GF-D8 (cell line): ENCODE measurements at places on chromosomes 5 and 9.

GRCh38 chr5:73946919-73947602, 321.1 kb downstream of the ARHGEF28 start:
- DNase-seq = no peak

DNA sequence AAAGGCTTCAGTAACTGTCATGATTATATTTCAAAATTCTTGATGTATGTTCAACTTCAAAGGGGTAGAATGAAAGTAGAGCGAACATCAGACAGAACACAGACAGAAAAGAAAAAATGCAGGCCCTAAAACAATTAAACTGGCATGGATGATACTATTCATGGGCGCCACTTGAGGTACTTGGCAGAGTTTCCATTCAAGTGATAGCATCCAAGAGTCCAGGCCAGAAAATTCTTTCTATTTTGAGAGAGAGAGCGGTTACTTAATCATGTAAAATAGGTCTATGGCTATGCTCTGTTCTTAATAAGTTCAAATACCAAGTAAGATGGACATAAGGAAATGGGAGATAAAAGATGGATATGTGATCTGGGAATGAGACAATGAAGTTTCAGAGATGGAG, 21.4 kb upstream of the PRR16 start:
- no peak for DNase-seq

- no peak for DNase-seq
These were observed 63.1 kb upstream of the COX7C start for GRCh38 chr5:86554638-86555037.

GRCh38 chr5:67795781-67796477, 419.6 kb upstream of the PIK3R1 start:
- no peak for DNase-seq

DNA sequence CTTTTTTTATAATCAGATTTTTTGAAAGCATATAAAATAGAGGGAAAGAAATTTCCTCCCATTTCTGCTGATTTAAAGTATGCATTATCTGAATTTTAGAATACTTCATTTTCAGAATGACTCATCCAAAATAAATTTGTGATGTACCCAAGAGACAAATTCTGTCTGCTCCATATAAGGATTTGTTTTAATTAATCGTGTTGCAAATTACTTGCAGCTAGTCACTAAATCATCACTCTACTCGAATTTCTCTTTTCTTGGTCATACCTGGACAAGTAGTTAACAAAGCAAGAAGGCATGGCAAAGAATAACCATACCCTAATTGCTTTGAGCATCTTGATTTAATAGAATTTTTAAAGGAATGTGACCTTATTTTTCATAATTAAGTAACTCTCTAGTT, 284.1 kb upstream of the GRAMD2B start:
- DNase-seq = no peak

- no peak for DNase-seq
These were observed 1263.2 kb upstream of the CDH6 start for GRCh38 chr5:29930316-29930715.

- no peak for DNase-seq
These were observed 74.6 kb downstream of the FEM1C start for GRCh38 chr5:115469904-115470516.

DNA sequence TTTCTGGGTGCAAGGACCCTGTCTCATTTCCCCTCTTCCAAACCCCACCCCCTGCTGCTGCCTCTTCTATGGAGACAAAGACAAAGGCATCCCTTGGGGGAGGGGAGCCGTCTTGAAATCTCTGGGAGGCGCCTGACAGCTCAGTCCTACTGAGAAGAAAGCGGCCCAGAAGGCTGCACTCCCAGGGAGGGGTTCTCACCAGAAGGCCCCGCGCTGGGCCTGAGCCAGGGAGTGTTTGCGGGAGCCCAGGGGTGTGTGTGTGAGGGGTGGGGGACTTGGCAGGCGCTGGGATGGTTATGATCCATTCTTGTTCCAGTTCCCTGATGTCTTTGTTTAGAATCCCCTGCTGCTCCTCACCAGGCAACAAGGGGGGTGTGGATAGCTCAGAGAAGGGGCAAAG, 45.7 kb upstream of the ALDH1B1 start:
- no peak for DNase-seq

DNA sequence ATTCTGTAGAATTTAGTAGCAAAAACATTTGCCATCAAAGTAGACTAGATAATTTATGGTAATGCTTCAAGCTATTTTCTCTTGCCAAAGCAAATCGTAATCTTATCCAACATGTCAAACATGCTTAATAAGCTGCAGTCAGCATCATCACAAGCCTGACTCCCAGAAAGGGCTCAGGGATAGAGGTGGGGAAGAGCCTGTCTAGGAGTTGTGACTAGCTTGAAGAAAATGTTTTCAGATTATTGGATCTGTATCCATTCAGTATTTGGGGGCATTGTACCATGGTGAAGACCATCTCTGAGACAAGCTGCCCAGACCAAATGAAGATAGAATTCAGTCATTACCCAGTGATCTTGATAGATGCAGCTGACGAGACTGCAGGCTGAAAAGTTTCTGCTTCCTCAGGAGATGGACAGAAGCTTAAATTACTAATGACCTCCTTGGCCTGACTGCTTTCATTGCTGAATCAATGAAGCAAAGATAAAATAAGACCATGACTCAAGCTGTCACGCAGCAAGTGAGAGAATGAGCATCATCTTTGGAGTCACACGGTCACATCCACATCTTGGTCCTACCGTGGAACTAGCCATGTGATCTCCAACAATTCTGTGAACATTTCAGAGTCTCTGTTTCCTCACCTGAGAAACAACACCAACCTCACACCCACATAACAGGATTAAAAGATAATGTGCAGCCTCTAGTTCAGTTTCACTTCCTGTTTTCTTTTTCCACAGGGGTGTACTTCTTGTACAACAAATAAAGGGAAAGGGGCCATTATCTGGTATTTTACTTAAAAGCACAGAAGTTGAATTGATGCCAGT, 9.4 kb downstream of the ERAP2 start:
- no peak for DNase-seq

DNA sequence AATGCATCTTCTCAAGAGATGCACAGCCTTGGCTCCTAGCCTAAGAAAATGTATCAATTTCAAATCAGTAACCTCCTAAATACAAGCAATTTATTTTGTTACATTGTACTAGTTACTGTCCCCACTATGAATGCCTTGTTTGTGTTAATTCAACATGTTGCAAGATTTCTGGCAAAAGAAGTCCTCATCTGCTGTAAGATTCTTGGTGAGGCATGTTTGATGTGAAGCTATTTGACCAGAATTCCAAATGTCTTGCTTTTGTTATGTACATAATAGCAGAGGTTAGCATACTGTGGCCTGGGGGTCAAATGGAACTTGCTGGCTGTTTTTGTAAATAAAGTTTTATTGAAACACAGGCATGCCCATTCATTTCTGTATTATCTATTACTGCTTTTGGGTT, 1023.1 kb upstream of the WWC1 start:
- DNase-seq = no peak

GRCh38 chr9:33467526-33467925, 6.2 kb downstream of the NOL6 start:
- DNase-seq = no peak
